ENCODE measurements at places on chromosomes 16 and 17. TPM values are rescaled to one million over a fixed set of nuclear protein-coding genes. Genes with fewer than 3 reads are reported as not detected.

CA5A gene
- total RNA-seq = not detected

CBX4 gene
- 60.9 TPM for total RNA-seq

SCGB1C2 gene
- not detected for total RNA-seq

AMZ2 gene
- 131 TPM for total RNA-seq

GPR142 gene
- total RNA-seq = not detected

ZP2 gene
- not detected for total RNA-seq

ABCA9 gene
- not detected for total RNA-seq

ZFP3 gene
- total RNA-seq = 0.05 TPM

FN3K gene
- total RNA-seq = 9.9 TPM

GCGR gene
- not detected for total RNA-seq

PCGF2 gene
- 64.6 TPM for total RNA-seq

CCL16 gene
- total RNA-seq = not detected

PPM1E gene
- total RNA-seq = 0.02 TPM

NPIPB12 gene
- 41.0 TPM for total RNA-seq

SCN4A gene
- total RNA-seq = 2.7 TPM

NPTX1 gene
- total RNA-seq = 0.15 TPM

IGF2BP1 gene
- total RNA-seq = 0.91 TPM

SUMO2 gene
- 859 TPM for total RNA-seq
